Stimulated activated memory B cell treated with anti-CD40 and anti-IgM and Interleukin-4, amounts not matched to agents 10 μg/mL and 1 μg/mL and 100 μg/mL, for 72 hours (primary cell): ENCODE measurements at places on chromosomes 6 and 20.

GRCh38 chr20:57655809-57656155, 35.6 kb upstream of the ZBP1 start:
- ATAC-seq: no peak

DNA sequence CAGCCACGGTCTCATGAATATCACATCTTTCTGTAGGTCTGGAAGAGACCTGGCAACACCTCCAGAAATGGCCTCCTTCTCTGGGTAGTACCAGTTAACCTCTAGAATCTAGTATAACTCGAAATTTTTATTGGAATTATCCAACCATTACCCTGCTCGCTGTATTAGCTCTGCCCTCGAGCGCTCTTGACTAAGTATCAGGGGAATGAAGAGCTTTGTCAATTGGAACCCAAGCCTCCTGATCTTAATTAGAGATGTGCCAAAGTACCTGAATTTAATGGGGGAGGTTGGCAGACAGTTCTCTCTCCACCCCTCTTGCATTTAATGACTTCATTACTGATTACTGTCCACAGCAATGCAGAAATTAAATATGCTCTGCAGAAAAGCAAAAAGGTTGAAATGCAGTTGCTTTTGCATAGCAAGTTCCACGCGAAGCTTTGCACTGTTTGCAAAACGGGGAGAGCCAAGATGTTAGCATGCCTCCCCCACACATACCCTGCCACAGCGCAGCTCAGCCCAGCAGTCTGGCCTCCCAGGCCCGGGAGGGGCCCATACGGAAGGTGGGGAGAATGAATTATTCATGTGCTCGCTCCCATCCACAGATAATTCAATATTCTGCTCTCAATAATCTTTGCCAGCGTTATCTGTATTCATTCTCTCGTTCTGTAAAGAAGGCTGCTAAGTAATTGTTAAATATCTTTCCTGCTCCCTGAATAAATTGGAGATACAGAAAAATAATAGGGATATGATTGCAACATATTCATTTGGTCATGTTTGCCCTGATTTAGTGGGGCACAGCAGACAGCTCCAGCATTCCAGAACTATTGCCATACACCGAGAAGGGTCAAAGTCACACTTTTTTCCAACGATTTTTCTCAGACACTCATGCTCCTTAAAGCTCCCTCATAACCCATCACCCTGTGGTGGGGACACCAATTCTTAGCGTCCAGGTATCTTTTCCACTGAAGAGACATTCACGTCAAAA, 305.8 kb downstream of the CDH26 start:
- ATAC-seq: no peak

DNA sequence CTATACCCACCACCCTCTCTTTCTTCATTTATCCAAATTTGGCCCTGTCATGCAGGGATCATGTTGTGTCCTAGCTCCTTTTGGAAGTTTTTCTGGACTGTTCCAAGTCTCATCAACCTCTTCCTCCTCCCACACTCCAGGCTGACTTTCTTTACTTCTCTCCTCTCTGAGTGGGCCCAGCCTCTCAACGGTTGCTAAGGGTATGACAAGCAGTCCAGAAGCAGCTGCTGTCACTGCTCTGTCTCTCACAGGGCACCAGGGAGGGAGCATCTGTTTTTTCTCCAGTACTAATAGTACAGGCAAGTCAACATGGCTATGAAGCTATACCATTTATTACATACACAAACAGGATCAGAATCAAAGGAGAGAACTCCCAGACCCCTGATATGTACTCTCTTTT, 8.2 kb downstream of the NT5DC1 start:
- no peak for ATAC-seq

- no peak for ATAC-seq
These were observed 639.6 kb downstream of the EPHA7 start for GRCh38 chr6:92779746-92780145.

- ATAC-seq: no peak
These were observed 3.6 kb downstream of the AVP start for GRCh38 chr20:3080939-3081388.
